ENCODE measurements at places on chromosomes 11 and 22.

DNA sequence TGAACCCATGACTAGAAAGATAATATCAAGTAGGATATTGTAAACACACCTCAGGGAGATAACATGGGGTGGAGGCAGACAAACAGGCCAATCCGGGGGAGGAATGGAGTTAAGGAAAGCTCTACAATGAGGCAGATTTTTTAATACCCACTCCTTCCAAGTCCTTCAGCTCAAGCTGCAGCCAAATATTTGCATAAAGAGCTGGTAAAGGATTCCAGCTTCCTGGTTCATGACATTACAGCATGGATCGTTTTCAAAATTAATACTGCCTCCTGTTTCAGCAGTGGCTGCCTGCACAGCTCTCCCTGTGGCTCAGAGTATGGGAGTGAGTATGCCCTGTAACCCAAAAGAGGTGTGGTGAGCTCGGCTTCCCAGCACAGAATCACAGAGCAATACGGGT is 5.1 kb downstream of the POU2AF3 start:
- DNase-seq: no peak

GRCh38 chr11:120917559-120918239 is 106.2 kb upstream of the TBCEL start:
- no peak for DNase-seq

DNA sequence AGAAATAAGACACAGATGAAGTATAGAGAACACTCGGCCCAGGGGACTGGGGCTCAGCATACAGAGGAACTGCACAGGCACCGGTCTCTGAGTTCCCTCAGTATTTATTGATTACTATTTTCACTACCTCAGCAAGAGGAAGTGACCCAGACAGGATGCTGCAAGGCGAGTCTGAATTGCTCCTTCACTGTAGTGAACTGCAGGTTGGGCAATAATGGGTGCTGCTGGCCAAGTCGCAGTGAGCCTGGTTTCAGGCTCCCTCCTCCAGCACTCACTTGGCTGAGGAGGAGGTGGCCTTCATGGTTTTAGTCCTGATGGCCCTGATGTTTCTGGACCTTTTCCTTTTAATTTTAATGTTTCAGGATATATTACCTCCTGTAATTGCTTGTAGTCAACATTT is 10.4 kb downstream of the OR52K2 start:
- DNase-seq: no peak

- DNase-seq: no peak
These were observed 53.2 kb upstream of the MTNR1B start for GRCh38 chr11:92916299-92916698.

GRCh38 chr11:34313099-34313517 is 44.7 kb downstream of the ABTB2 start:
- no peak for DNase-seq

DNA sequence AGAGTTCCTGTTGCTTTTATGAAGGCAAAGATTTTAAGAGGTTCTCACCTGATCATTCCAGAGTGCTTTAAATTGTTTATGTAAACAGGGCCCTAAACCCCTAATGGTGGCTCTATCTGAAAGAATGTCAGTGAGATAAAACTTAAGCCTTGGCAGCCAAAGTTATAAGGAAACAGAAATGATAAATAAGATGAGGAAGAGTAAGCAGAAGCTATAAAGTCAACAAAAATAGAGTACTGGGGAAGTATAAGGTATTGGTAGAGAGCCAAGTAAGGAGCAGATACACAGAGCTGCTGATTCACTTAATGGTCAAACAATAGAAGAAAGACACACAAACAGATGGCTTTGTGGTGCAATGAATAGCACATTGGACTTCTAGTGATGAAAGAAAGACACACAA is 37.9 kb downstream of the TMPRSS5 start:
- DNase-seq: no peak

- no peak for DNase-seq
These were observed 90.9 kb upstream of the TP53I11 start for GRCh38 chr11:45041596-45041995.

DNA sequence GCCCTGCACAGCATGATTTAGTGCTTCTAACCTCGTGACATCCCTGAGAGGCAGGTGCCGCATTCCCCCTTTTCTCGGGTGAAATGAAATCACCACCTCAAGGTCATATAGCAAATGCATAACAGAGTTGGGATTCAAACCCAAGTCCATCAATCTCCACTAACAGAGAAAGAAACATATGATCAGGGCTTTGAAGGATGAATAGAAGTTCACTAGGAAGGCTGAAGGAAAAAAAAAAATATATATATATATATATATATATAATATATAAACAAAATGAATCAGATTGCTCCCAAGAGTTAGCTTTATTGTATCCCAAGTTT is 12.1 kb upstream of the ARHGEF17 start:
- no peak for DNase-seq

DNA sequence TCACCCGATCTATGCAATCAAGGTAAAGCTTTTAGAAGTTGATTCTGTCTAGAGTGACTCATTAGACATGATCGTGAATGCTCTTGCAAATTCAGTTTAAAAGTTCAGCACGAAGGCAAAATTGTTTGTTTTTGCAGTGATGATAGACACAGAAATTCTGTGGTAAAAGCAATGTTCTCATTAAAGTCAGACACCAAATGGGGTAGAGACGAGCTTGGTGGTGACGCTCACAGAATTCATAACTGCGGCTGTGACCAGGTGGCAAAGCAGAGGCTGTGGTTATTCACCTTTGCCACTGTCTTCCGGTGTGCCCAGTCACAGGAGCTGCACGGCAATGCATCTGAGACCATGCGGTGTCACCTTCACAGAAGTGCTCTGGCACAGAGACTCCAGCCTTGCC is 83.4 kb downstream of the WNT7B start:
- DNase-seq: no peak

DNA sequence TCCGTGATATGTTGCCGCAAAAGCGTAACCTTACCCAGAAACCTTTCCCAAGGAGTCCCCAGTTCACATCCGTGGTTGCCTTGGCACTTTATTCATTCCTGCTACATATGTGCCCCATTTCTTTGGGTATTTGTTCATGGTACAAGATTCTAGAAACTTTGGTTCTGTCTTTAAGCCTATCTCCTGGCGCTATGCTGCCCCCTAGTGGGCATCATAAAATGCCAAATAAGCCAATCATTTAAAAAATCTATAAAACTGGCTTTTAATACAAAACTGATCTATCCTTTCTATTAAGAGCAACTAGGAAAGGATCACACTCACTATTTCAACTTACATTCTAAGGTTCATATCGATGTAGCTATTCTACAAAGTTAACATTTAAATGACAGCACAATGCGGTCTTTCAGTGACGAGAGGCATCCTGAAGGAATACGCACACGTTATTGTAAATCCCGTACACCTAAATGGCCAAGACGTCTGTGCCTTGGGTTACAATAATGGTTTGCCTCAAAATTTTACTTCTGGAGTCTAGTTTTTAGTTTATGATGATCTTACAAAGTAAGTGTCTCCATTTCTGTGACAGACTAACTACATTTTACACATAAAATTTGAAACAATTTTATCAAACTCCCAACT is 16.2 kb downstream of the PIWIL3 start:
- peak; percentile 65 for DNase-seq

- no peak for DNase-seq
These were observed 119.5 kb upstream of the ISX start for GRCh38 chr22:34946339-34946985.

DNA sequence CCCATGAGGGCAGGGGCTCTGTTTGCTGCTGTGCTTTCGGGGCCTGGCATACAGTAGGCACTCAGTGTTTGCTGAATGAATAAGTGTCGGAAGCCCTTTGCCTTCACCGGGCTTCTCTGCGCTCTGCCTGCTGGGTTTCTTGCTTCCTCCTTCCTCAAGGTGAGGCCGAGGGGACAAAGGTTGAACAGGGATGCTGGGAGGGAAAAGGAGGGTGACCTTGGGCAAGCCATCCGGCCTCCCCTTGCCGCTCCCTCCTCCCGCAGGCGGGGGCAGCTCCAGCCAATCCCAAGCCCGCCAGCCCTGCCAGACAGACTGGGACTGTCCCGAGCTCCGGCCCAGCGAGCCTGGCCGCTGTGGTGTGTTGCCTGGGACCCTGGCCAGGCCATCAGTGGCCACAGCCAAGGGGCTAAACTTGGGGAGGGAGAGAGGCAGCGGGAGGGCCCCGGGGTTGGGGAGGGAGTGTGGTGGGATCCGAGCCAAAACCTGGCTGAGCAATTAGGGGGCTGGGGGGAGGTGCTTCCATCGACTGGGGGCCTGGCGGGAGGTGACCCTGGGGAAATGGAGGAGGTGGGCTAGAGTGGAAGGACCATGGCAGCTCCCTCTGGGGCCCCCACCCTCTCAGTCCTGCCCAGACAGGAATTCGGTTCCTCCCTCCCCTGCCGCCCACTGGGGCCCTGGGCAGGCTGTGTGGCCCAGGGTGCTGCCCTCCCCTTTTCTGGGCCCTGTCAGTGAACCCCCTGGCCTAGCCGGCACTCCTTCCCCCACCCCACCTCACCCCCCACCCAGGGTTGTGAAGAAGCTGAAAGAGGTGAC is 3.4 kb upstream of the RCOR2 start:
- no peak for DNase-seq

- DNase-seq: no peak
These were observed 117.7 kb upstream of the SORL1-AS1 start for GRCh38 chr11:121570453-121570852.

DNA sequence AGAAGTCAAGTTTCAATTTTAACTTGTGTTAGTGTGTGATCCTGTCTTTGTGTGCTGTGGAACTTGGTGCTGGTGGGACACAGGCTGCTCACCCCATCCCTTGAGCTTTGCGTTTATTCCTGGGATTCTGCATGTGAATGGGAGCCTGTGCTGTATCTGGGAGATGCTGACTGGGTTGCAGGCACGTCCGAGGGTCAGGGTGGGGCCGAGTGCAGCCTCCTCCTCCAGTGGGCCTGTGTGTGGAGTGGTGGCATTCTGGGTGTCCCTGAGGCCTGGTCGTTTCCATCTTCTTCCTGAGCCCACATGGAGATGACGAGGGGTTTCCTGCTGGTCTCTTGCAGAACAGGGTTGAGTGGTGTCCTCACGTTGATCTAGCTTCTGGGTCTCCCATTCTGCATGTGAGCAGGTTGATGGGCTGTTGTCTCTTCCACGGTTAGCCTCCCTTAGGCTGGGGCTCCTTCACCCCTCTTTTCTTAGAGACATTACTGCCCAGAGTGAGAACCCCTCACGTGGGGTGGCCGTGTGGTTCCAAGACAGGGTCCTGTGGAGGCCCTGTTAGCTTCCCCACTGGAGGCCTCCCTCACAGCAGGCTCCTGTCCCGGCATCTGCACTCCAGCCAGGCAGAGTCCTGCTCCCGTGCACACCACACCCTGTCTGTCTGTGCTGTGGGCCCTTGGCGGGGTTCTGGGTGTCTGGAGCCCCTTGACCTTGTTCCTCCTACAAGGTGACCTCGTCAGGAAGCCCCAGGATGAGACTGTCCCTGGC is 4.9 kb downstream of the PTDSS2 start:
- no peak for DNase-seq

DNA sequence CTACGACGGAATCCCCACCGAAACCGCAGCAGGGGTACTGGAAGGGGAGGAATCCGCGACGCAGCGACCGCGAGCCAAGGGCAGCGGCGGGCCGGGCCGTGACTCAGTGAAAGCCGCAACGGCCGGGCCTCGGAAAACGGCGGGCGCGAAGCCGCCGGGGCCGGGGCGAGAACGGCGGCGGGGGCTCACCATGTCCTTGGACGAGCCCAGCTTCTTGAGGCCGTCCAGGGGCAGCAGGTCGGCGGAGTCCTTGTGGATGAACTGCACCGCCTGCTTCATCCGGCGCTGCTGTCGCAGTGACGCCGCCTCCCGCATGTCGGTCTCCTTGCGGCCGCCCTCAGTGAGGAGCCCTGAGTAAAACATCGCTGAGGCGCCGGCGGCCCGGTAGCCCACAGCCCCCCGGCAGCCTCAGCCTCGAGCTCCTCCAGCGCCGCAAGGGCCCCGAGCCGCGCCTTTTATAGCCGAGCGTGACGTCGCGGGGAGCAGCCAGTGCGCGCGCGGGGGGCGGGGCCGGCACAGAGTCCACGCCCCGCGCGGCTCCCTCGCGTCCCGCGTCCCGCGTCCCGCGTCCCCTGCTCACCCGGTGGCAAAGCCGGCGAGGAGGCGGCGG is at the start of gene NRIP3:
NRIP3 (minus strand) TSS at position 429 of the 610 bp plus-strand sequence; CDS start at position 363, 66 bp downstream.
- DNase-seq: peak; percentile 70

DNA sequence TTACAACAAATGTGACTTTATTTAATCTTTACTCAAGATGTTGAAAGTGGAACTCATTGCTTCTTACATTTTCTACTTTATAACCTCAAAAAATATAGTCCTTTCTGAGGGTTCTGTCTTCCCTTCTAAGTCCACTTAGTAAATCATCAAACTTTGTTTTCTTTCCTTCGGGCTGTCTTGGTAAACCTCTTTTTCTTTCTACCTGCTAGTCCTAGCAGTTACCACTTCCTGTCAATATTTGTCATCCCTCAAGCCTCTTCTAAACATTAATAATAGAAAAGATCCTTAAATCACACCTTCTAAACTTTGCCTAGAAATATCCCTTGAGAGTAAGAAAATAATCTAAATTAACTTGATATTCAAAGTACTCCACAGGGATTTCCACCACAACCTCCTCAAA is 580.4 kb downstream of the CNTN5 start:
- no peak for DNase-seq

- no peak for DNase-seq
These were observed 46.2 kb downstream of the P4HA3 start for GRCh38 chr11:74265256-74265655.

DNA sequence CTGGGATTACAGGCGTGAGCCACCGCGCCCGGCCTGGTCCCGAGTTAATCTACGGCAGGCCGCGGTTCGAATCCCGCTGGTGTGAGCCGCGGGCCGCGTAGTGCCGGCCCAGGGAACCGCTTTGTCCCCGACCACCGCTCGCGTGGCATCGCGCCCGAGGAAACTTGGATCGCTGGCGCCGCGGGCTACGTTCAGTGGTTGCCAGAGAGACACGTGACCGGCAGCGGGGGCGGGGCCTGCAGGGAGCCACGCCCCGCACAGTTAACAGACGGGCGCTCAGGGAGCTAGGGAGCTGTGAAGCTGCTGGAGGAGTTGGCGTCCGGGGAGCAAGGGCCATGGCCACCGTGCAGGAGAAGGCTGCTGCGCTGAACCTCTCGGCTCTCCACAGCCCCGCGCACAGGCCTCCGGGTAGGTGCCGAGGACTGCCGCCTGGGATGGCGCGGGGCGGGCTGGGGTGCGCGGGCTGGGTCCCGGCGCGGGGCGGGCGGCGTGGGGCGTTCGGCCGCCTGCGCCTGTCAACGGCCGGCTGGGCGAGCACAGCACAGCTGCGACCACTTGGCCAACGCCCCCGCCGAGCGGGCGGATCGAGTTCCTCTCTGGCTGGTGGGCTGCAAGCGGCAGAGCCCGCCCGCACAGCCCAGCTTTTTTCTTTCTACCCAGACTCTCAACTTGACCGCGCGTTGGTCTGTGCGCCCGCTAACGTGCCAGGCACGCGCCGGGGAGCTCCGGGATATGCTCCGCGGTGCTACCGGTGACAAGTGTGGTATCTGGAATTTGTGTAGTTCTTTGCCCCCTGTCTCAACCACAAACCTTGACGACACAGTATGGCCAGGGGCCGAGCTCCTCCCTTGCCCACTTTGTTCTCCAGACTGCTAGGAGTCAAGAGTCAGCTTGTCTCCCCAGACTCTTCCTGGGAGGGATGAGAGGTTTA is at the start of gene DEPDC7:
DEPDC7 (plus strand) TSS at position 258 of the 931 bp plus-strand sequence; CDS start at position 336, 78 bp downstream.
- peak; percentile 77 for DNase-seq

GRCh38 chr11:8739309-8739793 is 56.8 kb downstream of the RPL27A start:
- DNase-seq: no peak

All from stimulated activated CD4-positive, alpha-beta T cell treated with anti-CD3 and anti-CD28 coated beads, Interleukin-4, amount 100 ng/mL, for 24 hours (primary cell).